ENCODE measurements at places on chromosomes 13 and 19.

GRCh38 chr13:24931450-24932251, 164.3 kb upstream of the PABPC3 start:
- DNase-seq, result no peak

DNA sequence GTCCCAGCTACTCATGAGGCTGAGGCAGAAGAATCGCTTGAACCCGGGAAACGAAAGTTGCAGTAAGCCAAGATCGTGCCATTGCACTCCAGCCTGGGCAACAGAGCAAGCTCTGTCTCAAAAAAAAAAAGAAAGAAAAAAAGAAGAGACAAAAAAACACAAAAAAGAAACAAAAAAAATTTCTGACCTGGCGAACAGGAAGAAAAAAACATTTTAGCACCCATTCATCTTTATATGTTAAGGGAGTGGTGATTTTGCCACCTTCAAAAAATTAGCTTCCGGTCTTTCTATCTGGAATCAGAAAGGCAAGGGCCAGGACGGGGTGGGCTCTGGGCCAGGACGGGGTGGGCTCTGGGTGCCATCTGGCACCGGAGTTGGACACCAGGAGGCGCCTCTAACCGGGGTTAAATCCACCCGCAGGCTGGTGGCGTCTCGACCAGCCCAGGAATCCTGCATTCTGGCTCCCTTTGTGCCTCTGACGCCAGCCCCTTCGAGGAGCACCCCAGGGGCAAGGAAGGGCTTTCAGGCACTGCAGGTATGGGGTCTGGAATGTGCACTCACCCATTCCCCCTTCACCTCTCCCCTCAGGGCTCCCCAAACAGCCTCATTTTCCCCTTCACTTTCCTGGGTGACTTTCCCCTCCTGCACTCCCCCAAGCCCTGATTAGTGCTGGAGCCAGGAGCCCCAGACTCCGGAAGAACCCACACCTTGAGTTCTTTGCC, 10.4 kb upstream of the ZSWIM4 start:
- DNase-seq, result no peak

- no peak for DNase-seq
These were observed 63.7 kb downstream of the KL start for GRCh38 chr13:33079960-33080359.

- no peak for DNase-seq
These were observed 14.7 kb upstream of the KCTD4 start for GRCh38 chr13:45215392-45216077.

- no peak for DNase-seq
These were observed 1215.5 kb upstream of the PCDH20 start for GRCh38 chr13:62631124-62631523.

DNA sequence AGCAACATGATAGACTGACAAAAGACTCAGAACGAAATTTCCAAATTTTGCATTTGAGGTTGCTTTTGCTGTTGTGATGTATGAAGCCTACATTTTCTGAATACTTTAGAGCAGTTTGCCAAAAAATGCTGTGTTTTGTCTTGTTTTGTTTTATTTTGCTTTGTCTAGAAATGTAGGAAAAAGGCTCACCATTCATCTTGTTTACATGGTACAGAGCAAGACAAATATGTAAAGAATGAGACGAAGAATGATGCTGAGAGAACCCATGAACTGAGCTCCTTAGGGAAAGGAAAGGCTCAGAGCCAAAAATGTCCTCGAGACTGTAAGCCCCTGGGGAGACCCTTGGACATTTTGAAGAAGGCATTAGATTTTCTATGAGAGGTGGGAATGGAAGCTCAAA, 6.8 kb upstream of the SPART start:
- DNase-seq, result no peak

DNA sequence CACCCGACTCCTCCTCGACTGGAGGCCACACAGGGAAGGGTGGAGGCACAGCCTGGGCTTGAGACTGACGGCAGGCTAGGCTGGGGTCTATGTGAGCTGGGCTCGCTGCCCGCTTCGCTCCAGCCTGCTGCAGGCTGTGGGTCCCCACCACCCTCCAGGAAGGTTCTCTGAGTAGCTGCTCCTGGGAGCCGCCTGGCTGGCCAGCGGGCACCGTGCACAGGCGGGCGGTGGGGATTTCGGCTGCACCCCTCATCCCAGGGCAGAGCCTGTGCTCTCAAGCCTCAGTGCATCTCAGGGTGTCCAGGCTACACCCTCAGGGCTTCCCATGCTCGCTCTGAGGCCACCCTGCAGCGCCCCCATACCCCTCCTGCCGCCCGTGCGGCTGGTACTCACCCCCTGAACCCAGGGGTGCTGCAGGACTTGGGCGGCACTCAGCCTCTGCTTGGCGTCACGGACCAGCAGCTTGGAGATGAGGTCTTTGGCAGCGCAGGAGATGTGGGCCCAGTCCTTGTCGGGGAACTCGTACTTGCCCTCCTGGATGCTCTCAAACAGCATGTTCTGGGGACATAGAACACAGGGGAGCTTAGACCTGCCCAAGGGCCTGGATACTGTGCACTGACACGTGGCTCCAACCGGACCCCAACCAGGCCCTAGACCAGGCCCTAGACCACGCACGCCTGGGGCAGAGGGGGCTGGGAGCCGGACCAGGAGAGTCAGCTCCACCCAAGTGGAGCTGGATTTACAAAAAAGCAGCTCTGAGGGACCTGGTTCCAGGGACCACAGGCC, 10.2 kb downstream of the MKNK2 start:
- DNase-seq, result no peak
